ENCODE measurements at places on chromosomes 11 and 22. TPM values are rescaled to one million over a fixed set of nuclear protein-coding genes. Genes with fewer than 3 reads are reported as not detected.

SLC1A2 gene
- total RNA-seq = 2.4 TPM

C11orf42 gene
- total RNA-seq = not detected

RAB30 gene
- total RNA-seq = 15.4 TPM

OR51B4 gene
- not detected for total RNA-seq

SNX32 gene
- total RNA-seq = 1.9 TPM

C11orf91 gene
- 0.57 TPM for total RNA-seq

MRPL48 gene
- 51.4 TPM for total RNA-seq

DNA sequence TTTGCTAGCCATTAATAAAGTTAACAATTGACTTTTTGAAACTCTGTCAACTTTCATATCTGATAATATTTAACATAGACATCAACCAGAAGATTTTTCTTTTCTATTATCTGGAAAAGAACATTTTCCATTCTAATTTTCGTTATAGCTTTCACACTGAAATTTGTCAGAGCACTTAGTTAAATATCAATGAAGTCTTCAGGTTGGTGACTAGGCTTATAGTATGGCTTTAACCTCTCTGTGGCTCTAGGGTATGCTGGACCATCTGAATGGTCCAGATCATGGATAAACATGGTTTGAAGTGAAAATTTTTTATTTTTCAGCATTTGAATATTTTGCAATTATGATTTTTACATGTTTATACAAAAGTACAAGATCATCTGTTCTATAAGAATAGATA, 548.1 kb downstream of the CNTN5 start:
- H3K4me1 ChIP-seq = no peaks in the 10 kb centered on the region
- no peak overlapping the region for H3K4me3 ChIP-seq
- H3K36me3 ChIP-seq = no peaks in the 10 kb centered on the region
- no peak for DNase-seq
- H3K27ac ChIP-seq = no peak overlapping the region

DNA sequence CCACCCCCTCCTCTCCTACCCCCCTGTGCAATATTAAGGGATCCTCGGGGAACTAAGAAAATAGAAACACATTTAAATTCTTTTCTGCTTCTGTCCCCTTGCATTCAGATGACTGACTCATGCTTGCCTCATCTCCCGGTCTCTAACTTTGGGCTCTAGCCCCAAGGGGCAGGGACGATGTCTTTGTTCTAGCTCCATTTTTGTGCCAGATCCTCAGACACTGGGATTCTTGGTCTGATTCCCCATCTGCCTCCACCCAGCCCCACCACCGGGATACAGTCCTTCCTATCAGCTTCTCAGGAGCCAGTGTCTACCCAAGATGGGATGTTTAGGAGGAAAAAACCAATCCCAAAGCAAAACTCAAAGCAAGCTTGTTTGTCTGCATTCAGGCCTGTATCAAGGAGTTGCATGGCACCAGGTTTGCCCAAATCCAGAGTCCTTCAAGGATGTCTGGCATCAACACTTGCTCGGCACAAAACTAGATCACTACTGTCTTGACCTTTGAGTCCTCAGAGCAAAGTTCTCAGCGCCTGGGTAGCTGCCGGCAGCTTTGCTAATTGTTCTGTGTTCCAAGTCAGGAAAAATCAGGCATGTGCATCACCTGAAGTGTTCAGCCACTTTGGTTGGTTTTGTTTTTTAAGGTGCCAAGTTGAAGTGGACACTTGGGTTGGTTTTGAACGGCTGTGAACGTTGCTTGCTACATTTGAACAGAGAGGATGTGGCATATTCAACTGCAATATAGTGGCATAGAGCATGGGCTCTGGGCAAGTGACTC, 212.8 kb downstream of the DSCAML1 start:
- H3K4me3 ChIP-seq = peak overlapping the region; percentile 52
- H3K27me3 ChIP-seq = no peaks in the 10 kb centered on the region
- DNase-seq = no peak
- peak overlapping the region; percentile 96 for H3K27ac ChIP-seq
- no peaks in the 10 kb centered on the region for H3K36me3 ChIP-seq

GRCh38 chr11:2303627-2304505, 2.1 kb downstream of the TSPAN32 start:
- H3K4me1 ChIP-seq = peaks cover 7% of the 10 kb centered on the region
- H3K27ac ChIP-seq = no peak overlapping the region
- no peak overlapping the region for H3K4me3 ChIP-seq
- H3K36me3 ChIP-seq = no peaks in the 10 kb centered on the region
- no peaks in the 10 kb centered on the region for H3K27me3 ChIP-seq

GRCh38 chr11:18927550-18928322, 11.5 kb downstream of the MRGPRX1 start:
- H3K36me3 ChIP-seq = no peaks in the 10 kb centered on the region
- DNase-seq = no peak
- H3K4me1 ChIP-seq = no peaks in the 10 kb centered on the region
- no peak overlapping the region for H3K27ac ChIP-seq
- no peak overlapping the region for H3K4me3 ChIP-seq

DNA sequence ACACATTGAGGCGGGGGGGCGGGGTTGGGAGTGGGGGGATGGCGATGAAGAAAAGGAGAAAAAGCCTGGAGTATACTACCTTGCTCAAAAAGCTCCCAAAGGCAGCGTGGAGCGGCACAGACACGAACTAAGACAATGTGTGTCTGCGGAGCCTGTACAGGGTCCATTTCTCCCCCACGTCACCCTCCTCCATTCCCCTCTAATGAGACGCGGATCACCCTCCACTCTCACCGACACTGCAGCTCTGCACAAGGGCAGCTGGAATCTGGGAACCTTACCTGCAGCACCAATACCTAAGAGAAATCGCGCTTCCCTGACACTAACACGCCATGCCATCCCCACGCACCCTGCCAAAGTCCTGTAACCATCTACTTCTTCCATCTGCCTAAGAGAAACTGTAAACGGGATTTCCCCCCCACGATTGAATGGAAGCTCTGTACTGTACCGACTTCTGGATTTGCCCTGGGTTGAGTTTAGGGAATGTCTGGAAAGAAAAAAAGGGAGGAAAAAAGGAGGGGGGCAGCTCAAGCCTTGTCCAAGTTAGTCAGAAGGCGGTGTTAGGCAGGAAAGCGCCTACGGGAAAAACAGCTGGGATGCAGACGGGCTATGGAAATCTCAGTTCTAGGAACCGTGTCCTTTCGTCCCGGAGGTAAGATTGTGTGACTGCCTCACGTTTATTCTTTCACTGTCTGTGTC, 125.7 kb upstream of the C11orf58 start:
- peak overlapping the region; percentile 90 for H3K4me3 ChIP-seq
- H3K27me3 ChIP-seq = peaks cover 7% of the 10 kb centered on the region
- H3K27ac ChIP-seq = no peak overlapping the region
- no peak for DNase-seq
- peaks cover 32% of the 10 kb centered on the region for H3K4me1 ChIP-seq
- H3K36me3 ChIP-seq = no peaks in the 10 kb centered on the region

GRCh38 chr22:42444077-42444904, 12.1 kb upstream of the NFAM1 start:
- DNase-seq = peak; percentile 94
- peak overlapping the region; percentile 73 for H3K4me3 ChIP-seq
- H3K27ac ChIP-seq = peak overlapping the region; percentile 50
- peaks cover 15% of the 10 kb centered on the region for H3K27me3 ChIP-seq
- no peaks in the 10 kb centered on the region for H3K36me3 ChIP-seq
- H3K4me1 ChIP-seq = peaks cover 24% of the 10 kb centered on the region

GRCh38 chr22:27988704-27989103, 69.6 kb upstream of the PITPNB start:
- peaks cover 14% of the 10 kb centered on the region for H3K36me3 ChIP-seq
- no peaks in the 10 kb centered on the region for H3K4me1 ChIP-seq
- H3K4me3 ChIP-seq = no peak overlapping the region
- DNase-seq = no peak
- H3K27me3 ChIP-seq = no peaks in the 10 kb centered on the region

DNA sequence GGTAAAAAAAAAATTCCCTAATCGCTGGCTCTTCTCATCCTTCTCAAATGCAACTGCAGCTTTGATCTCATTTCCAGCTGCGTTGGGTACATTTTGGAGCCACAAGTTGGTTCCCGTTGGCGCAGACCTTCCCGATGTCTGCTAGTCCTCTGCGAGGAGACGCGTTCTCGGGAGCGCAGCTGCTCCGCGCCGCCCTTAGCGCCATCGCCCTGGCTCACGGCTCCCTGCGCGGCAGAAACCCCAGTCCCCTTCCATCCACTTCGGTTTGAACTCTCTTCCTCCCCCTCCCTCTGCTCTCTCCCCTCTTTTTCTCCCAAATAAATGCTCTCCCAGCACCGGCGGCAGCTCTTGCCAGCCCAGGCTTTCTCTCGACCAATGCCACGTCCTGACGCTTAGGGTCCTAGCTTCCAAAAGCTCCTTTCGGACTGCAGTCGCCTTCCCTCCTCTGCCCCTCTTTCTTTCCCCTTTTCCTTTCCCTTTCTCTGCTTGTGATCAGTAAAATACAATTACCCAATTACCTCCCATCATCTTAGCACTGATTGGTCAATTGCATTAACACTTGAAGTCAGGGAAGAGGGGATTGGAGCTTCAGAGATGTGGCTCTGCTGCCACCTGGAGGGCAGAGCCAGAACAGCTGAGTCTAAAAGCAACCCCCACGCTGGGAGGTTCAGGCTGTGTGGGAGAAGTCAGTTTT, 1165.7 kb downstream of the LRRC4C start:
- DNase-seq = peak; percentile 69
- H3K4me3 ChIP-seq = peak overlapping the region; percentile 94
- H3K4me1 ChIP-seq = peaks cover 41% of the 10 kb centered on the region
- peaks cover 17% of the 10 kb centered on the region for H3K27me3 ChIP-seq
- H3K36me3 ChIP-seq = no peaks in the 10 kb centered on the region
- peak overlapping the region; percentile 95 for H3K27ac ChIP-seq

GRCh38 chr22:29346659-29347058, 31.2 kb upstream of the RASL10A start:
- DNase-seq = no peak
- no peak overlapping the region for H3K27ac ChIP-seq
- peaks cover 2% of the 10 kb centered on the region for H3K36me3 ChIP-seq
